ENCODE measurements at places on chromosomes 3 and 15.

- no peak for DNase-seq
Measured at GRCh38 chr3:23874359-23875112, 42.3 kb downstream of the NKIRAS1 start.

DNA sequence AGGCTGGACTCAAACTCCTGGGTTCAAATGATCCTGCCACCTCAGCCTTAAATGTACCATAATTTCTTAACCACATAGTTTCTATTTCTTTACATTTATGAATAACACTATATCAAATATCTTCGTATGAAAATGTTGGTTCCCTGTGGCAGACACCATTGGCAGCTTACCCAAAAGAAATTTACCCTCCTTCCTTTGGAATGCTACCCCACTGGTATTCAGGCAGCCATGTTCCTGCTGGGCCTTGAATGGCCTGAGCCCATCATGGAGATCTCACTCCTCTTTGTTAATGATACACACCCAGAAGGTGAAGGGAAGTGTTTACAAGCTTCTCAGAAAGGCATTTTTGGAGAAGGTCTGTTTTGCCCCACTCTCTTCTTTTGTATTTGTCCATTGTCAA is 94.3 kb upstream of the RNF7 start:
- DNase-seq = no peak

GRCh38 chr15:101128221-101129015 is 123.4 kb downstream of the CHSY1 start:
- no peak for DNase-seq

- no peak for DNase-seq
Measured at GRCh38 chr3:11631820-11632219, 11.9 kb downstream of the VGLL4 start.

DNA sequence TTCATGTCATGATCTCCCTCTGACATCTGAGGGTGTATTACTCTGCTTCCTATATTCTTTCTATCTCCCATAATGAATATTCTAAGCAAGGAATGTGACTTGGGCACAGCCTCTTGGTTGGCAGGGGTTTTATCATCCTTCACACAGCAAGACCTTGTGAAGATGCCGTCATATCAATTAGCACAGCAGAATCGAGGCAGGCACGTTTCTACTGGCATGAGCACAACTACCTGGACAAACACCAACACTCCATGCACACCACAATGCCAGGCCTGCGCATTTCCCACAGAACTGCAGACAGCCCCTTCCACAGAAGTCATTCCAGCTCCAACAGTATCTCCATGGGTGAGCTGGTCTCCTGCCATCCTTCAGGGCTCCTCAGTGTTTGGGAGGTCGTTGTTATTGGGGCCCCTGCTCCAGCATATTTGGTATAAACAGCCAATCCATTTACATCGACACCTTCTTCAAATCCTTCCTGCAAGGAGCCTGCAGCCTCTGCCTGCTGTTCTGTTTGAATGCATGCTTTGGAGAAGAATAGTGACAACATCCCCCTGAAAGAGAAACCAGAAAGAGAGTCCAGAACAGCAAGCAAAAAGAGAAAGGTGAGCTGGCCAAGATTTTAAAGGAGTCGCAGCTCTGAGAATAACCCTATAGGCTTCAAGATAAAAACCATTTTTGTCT is 275.5 kb downstream of the SHOX2 start:
- DNase-seq = no peak

All from WTC11 (cell line).